ENCODE measurements at places on chromosomes 2 and 18. TPM values are rescaled to one million over a fixed set of nuclear protein-coding genes. Genes with fewer than 3 reads are reported as not detected.

DNA sequence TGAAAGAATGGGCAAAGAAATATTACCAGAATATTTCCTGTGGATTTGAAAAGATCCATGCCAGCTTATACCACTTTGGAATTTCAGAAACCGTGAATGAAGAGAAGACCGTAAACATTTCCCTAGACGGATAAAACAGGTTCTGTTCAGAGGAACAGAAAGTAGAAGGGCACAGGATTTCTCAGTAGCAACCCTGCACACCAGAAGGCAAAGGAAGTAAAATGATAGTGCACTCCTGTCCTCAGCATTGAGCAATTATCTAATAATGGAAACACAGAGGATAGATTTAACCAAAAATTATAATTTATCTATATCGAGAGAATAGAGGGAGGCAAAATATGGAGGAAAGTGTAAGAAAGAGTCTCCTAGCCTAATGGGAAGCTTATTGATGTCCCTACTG lies 87.0 kb upstream of the ITGA6 start:
- H3K36me3 ChIP-seq: no peaks in the 10 kb centered on the region
- DNase-seq: no peak
- no peak overlapping the region for H3K27ac ChIP-seq
- H3K4me3 ChIP-seq: no peak overlapping the region

DNA sequence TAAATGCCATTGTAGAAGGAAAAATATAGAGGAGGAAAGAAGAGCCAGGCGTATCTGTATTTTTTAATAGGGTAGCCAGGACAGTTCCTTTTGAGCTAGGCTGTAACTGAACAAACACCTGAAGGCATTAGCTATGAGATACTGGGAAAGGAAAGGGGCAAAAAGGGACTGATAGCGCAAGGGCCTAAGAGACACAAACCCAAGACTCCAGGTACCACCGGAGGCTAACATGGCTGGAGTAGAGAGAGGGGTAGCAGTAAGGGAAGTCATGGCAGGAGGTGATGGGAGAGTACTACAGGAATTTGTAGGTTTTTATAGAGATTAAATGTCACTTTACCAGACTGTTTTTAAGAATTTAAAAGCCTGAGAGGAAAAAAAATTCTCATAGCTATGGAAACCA lies 20.7 kb downstream of the PNO1 start:
- no peaks in the 10 kb centered on the region for H3K4me1 ChIP-seq
- H3K36me3 ChIP-seq: peaks cover 21% of the 10 kb centered on the region
- no peaks in the 10 kb centered on the region for H3K27me3 ChIP-seq
- no peak overlapping the region for H3K4me3 ChIP-seq
- H3K27ac ChIP-seq: no peak overlapping the region

DNA sequence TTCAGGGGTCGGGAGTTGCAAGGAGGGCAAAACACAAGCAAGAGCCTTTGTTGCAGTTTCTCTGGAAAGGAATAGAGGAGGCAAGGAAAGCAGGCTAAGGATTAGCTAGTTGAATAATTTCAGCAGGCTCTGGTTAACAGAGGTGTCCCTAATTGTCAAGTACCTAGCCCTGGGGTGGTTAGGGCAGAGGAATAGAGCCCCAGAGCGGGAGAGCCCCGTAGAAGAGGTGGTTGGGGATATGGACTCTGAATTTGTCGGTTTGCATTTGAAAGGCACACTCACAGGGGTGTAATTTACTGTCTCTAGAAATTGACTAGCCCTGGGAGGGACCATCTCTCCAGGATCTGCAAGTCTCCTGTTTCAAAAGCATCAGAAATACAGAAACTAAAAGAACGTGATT lies 1030.2 kb downstream of the TMEM182 start:
- DNase-seq: no peak
- H3K4me1 ChIP-seq: no peaks in the 10 kb centered on the region
- H3K36me3 ChIP-seq: no peaks in the 10 kb centered on the region
- H3K4me3 ChIP-seq: no peak overlapping the region

The SCG2 gene
- 0.07 TPM for total RNA-seq

- no peak for DNase-seq
- H3K36me3 ChIP-seq: no peaks in the 10 kb centered on the region
- H3K4me3 ChIP-seq: no peak overlapping the region
- H3K27ac ChIP-seq: no peak overlapping the region
Measured at GRCh38 chr2:240810621-240811020, 9.4 kb downstream of the KIF1A start.

DNA sequence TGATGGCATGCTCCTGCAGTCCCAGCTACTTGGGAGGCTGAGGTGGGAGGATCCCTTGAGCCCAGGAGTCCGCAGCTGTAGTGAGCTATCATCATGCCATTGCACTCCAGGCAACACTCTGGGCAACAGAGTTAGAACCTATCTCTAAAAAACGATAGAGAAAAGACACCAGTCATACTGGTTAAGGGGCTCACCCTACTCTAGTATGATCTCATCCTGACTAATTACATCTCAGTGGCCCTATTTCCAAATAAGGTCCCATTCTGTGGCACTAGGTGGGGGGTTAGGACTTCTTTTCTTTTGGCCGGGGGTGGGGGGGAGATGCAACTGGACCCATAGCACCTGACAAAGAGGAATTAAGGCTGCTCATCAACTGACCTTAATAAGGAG lies 163.2 kb upstream of the NCK2 start:
- no peaks in the 10 kb centered on the region for H3K27me3 ChIP-seq
- no peak overlapping the region for H3K4me3 ChIP-seq
- H3K4me1 ChIP-seq: peaks cover 3% of the 10 kb centered on the region
- H3K27ac ChIP-seq: no peak overlapping the region

DNA sequence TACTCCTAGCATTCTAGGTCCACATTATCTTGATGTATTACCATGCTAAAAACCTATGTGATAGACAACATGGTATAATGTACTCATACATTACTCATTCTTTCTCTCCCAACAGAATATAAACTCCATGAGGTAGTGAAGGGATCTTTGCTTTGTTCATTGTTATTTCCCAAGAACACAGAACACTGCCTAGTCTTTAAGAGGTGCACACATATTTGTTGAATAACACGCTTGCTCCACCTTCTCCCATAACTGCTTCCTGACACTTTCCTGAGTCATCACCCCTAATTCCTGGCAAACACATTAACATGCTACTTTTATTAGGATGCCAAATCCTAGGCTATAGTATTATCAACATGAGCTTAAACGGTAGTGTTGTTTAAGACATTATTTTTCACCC lies 41.3 kb downstream of the REV1 start:
- no peak overlapping the region for H3K27ac ChIP-seq
- peak; percentile 63 for DNase-seq
- no peaks in the 10 kb centered on the region for H3K27me3 ChIP-seq
- no peak overlapping the region for H3K4me3 ChIP-seq
- no peaks in the 10 kb centered on the region for H3K4me1 ChIP-seq

The TACR1 gene
- not detected for total RNA-seq

GRCh38 chr18:48208432-48209140 lies 200.6 kb downstream of the ZBTB7C start:
- no peak overlapping the region for H3K27ac ChIP-seq
- H3K27me3 ChIP-seq: no peaks in the 10 kb centered on the region
- H3K36me3 ChIP-seq: no peaks in the 10 kb centered on the region

GRCh38 chr2:25402477-25402876 lies 60.8 kb upstream of the DNMT3A start:
- no peak overlapping the region for H3K4me3 ChIP-seq
- no peak for DNase-seq
- no peaks in the 10 kb centered on the region for H3K27me3 ChIP-seq
- H3K36me3 ChIP-seq: no peaks in the 10 kb centered on the region
- H3K27ac ChIP-seq: no peak overlapping the region

DNA sequence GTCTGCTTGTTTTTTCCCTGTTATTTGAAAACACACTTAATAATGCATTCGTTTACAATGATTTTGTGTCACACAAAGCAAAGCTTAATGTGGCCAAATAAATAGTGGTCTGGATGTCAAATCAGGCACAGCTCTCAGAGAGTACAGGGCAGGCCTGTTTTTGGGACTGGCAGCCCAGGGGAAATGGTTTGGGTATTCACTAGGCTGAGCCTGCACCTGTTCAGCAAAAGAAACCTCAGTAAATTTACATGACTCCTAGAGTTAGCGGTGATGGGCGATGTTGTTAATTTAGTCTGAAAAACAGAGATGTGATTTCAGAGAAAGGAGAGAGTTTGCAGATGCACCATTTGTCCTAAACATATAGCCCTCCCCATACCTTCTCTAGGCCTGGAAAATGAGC lies 197.1 kb downstream of the ALK start:
- no peaks in the 10 kb centered on the region for H3K4me1 ChIP-seq
- no peak overlapping the region for H3K4me3 ChIP-seq
- no peak overlapping the region for H3K27ac ChIP-seq
- H3K36me3 ChIP-seq: no peaks in the 10 kb centered on the region
- no peaks in the 10 kb centered on the region for H3K27me3 ChIP-seq

- H3K27me3 ChIP-seq: no peaks in the 10 kb centered on the region
- H3K27ac ChIP-seq: no peak overlapping the region
- H3K4me1 ChIP-seq: no peaks in the 10 kb centered on the region
- no peak overlapping the region for H3K4me3 ChIP-seq
- H3K36me3 ChIP-seq: no peaks in the 10 kb centered on the region
Measured at GRCh38 chr2:59458800-59459199, 1094.7 kb downstream of the BCL11A start.

- H3K36me3 ChIP-seq: no peaks in the 10 kb centered on the region
- H3K4me1 ChIP-seq: no peaks in the 10 kb centered on the region
Measured at GRCh38 chr2:45992741-45993475, 304.3 kb upstream of the EPAS1 start.

GRCh38 chr18:34957119-34957863 lies 83.9 kb upstream of the MAPRE2 start:
- H3K27ac ChIP-seq: no peak overlapping the region
- peak; percentile 27 for DNase-seq
- H3K4me3 ChIP-seq: no peak overlapping the region

DNA sequence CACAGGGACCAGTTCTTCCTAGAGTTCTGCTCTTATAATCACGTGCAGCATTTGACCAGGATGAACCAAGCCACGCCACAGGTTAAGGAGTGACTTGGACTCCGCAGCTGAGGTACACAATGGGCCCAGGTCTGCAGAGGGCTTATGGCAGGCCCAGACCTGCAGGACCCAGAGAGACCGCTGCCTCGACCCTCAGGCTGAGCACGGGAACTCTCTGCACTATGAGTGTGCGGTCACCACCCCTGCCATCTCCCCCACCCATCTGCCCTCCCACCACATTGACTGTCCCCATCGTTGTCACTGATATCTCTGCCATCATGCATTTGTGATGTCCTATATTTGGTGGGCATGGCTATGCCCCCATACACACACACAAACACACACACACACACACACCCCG lies 45.7 kb upstream of the HPCAL1 start:
- no peaks in the 10 kb centered on the region for H3K27me3 ChIP-seq
- no peak overlapping the region for H3K4me3 ChIP-seq
- DNase-seq: no peak
- no peaks in the 10 kb centered on the region for H3K36me3 ChIP-seq
- H3K27ac ChIP-seq: no peak overlapping the region

- no peaks in the 10 kb centered on the region for H3K27me3 ChIP-seq
- peaks cover 7% of the 10 kb centered on the region for H3K4me1 ChIP-seq
- H3K4me3 ChIP-seq: no peak overlapping the region
- DNase-seq: no peak
- no peaks in the 10 kb centered on the region for H3K36me3 ChIP-seq
Measured at GRCh38 chr2:10691521-10691920, 1.7 kb upstream of the NOL10 start.

GRCh38 chr2:52356556-52356955 lies 1324.6 kb upstream of the NRXN1 start:
- no peak for DNase-seq
- H3K27ac ChIP-seq: no peak overlapping the region
- no peaks in the 10 kb centered on the region for H3K27me3 ChIP-seq
- no peak overlapping the region for H3K4me3 ChIP-seq
- H3K4me1 ChIP-seq: no peaks in the 10 kb centered on the region

GRCh38 chr2:111673526-111673925 lies 210.5 kb downstream of the ANAPC1 start:
- no peak overlapping the region for H3K4me3 ChIP-seq
- peak overlapping the region; percentile 95 for H3K27ac ChIP-seq
- peak; percentile 63 for DNase-seq
- peaks cover 38% of the 10 kb centered on the region for H3K4me1 ChIP-seq
- H3K27me3 ChIP-seq: no peaks in the 10 kb centered on the region

The OTOS gene
- not detected for total RNA-seq

Measured in cardiac muscle cell (in vitro differentiated cells and primary cell).